ENCODE measurements at places on chromosomes 1 and 21.

GRCh38 chr1:202593845-202594244 lies 116.4 kb downstream of the SYT2 start:
- DNase-seq, result no peak

DNA sequence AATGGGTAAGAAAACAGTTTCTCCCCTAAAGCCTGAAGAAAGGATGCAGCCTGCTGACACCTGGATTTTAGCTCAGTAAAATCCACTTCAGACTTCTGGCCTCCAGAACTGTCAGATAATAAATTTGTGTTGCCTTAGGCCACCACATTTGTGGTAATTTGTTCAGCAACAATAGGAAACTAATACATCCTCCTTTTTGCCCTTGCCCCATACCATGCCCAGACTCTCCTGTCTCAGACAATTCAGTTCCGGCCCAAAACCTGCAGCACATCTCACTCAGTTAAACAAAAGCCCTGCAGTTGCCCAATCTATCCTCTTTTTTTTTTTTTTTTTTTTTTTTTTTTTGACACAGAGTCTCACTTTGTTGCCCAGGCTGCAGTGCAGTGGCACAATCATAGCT lies 25.8 kb downstream of the SMIM12 start:
- DNase-seq, result no peak

- no peak for DNase-seq
Measured at GRCh38 chr1:98373056-98373455, 288.5 kb upstream of the SNX7 start.

DNA sequence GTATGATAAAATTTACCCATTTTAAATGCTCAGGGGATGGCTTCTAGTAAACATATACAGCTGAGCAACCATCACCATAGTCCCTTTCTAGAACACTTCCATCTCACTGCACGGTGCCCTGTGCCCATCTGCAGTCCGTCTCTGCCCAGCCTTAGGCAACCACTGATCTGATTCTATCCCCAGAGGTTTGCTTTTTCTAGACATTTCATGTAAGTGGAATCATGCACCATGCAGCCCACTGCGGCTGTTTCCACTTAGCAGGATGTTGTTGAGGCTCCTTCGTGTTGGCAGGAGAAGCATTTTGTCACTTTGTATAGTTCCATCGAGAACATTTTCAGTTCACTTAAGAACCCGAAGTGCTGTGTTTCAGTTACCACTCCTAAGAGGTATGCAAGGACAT lies 27.8 kb upstream of the VAMP3 start:
- no peak for DNase-seq

DNA sequence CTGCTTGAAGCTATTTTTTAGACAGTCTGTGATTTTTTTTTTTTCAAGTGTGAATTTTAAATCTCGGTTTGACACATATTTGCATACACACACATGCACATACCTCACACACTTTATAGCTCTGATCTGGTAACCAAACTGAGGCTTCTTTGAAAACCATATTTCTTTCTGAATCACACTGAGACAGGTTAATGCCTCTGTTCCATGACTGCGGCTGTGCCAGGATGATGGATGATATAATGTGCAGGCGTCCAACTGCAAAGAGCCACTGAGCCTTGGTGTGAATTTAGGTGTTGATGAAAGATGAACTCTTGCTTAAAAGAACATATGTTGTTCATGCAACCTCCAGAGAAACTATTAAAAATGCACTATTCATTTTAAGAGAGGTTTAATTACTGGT lies 504.0 kb upstream of the OLFM3 start:
- no peak for DNase-seq

GRCh38 chr1:202056644-202057334 lies 46.4 kb downstream of the ELF3 start:
- DNase-seq, result no peak

All from stimulated activated naive CD4-positive, alpha-beta T cell (primary cell).